Cerebellum (tissue), 4 donors: ENCODE measurements at places on chromosomes 2 and 18.

DNA sequence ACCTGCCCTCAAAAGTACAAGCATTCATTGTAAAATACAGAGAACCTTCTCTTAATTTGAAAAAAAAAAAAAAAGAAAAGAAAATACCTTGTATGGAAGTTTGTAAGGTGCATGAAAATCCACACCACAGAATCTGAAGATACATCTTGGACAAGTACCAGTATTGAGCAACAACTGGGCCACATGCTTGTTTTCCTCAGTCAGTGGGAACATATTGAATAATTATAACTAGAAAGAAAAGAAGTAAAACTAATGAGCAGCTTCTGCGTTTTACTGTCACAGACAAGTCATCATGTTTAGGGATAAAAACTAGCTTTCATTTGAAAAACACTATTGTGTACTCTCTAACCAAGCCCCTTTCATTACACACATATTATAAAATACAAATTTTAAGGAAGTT lies 5.8 kb upstream of the PEX13 start:
- no peak for DNase-seq

DNA sequence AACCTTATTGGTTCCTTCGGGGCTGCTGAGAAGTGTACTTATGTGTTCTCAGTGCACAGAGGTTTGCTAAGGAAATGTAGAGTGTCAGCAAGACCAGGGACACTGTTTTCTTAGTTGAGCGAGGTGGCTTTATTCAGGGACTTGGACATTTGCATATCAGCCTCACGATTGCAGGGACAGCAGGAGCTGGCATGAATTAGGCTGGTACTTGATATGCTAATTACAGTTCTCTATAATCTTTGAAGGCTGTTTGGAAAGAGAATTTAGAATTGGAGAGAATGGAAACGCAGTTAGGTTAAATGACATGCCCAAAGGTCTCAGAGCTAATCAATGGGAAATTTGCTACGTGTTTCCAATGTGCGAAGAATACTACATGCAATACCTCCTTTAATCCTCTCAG lies 18.7 kb upstream of the MTCL1 start:
- DNase-seq: no peak

- no peak for DNase-seq
These were observed 47.2 kb downstream of the HK2 start for GRCh38 chr2:74881176-74881575.

- DNase-seq: no peak
These were observed 99.6 kb downstream of the PRPF40A start for GRCh38 chr2:152617456-152618192.

DNA sequence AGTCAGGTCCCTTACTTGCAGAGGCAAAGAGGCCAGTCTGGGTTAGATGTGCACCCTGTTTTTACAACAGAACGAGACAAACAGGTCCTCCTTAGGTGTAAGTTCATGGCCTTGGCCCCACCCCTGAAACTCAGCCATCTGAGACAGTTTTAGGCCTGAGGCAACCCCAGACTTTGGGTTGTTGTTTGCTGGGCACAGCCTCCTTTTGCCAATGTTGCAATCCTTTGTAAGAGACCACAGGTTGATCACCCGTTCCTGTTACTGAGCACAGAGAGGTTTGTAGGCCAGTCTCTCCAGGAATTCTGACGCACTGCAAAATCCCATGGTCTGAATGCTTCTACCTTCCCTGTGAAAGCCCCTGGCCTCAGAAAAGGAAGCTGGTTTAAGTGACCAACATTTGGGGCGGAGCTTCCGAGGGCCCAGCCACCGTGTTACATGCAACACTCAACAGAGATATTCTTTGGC lies 15.5 kb upstream of the IL1RN start:
- no peak for DNase-seq

- no peak for DNase-seq
These were observed 134.2 kb upstream of the NOL4 start for GRCh38 chr18:34358923-34359322.

DNA sequence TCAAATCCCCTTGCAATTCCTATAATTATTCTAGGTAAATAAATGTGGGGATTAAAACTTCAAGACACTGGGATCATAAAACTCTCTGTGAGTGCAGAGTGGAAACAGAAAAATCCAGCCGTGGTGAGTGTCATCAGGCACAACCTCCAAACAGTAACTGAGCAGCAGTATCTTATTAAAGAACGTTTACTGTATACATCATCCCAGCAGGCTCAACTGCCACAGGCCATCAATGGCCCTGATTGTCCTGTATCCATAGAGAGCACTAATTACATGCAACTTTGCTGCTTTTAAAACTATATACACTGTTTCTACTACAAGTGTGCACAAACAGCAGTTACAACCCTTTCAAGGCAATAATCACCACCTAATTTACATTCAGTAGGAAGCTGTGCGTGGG lies 23.9 kb downstream of the GAREM1 start:
- DNase-seq: no peak

DNA sequence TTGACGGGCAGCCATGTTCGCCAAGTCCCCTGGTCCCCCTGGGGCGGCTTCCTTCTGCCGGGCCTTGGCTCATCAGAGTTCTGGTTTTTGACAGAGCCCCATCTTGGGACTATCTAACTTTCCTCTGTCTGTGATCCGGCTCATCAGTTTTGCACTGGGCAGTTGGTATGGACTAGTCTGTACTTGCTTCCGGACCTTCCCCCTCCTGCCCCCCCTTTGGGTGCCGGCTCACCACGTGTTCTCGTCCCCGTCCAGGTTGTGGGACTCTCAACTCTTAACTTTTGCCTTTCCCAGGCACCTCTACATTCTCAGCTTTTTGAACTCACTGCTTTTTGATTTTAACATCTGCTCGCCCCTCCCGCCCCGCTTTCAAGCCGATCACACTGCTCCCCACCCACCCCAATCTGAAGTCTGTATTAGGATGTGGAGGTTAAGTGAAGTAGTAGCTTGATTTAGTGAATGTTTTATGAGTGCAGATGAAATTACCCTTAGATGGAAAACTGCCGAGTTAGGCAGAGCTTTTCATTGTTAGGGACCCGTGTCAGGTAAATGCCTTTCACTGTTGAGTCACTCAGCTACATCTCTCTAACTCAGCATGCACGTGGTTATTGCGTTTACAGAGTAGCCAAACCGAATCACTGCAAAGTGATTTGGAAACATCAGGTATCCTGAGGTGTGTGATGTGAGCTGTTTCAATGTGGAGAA lies 874 bp downstream of the WDR43 start:
- DNase-seq: no peak

GRCh38 chr2:831622-832021 lies 119.0 kb upstream of the SNTG2 start:
- no peak for DNase-seq

GRCh38 chr18:33761363-33761762 lies 183.3 kb downstream of the ASXL3 start:
- no peak for DNase-seq

GRCh38 chr2:20092226-20092900 lies 40.9 kb upstream of the LAPTM4A start:
- DNase-seq: no peak

GRCh38 chr18:24010673-24011072 lies 3.9 kb upstream of the TTC39C start:
- no peak for DNase-seq

DNA sequence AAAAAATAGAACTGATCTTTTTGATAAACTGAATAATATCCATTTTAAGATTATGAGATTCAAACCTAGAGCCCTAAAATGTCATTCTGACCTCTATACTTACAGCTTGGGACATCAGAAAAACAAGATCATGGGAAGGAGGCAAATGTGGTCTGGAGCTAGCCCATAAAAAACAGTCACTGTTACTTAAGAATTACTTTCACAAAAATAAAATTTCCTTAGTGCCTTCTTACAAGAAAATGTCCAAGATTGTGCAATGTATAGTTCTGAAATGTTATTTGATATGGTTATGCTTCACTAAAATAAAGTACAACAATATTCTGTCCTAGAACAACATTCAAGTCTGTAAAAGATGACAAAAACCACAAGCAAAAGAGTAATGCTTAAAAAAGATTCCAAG lies 247.6 kb downstream of the DYM start:
- no peak for DNase-seq

DNA sequence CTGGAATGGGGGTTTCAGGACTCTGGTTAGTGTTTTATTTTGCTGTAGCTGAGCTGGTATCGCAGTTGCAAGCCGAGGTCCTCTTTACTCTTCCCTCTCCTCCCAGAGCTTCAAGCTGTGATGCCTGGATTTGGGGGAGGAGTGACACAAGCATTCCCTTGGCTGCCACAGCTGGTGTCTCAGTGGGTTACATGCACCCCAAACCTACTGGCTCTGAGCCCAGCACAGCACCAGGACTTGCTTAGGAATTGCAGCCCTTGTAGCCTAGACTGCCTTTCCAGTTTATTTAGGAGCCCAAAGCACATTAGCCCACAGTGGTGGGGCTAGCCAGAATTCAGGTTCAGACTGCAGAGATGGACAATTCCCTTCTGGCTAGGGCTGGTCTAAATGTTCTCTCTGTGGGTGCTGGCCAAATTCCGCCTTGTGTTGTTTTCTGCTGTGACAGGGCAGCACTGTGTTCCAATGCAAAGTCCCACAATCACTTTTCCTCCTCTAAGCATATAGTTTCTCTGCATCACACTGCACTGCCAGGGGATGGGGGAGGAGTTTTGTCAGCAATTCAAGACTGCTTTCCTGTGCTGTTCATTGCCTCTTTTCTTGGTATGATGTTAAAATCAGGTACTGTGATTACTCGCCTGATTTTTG lies 122.8 kb downstream of the SLC4A10 start:
- no peak for DNase-seq

DNA sequence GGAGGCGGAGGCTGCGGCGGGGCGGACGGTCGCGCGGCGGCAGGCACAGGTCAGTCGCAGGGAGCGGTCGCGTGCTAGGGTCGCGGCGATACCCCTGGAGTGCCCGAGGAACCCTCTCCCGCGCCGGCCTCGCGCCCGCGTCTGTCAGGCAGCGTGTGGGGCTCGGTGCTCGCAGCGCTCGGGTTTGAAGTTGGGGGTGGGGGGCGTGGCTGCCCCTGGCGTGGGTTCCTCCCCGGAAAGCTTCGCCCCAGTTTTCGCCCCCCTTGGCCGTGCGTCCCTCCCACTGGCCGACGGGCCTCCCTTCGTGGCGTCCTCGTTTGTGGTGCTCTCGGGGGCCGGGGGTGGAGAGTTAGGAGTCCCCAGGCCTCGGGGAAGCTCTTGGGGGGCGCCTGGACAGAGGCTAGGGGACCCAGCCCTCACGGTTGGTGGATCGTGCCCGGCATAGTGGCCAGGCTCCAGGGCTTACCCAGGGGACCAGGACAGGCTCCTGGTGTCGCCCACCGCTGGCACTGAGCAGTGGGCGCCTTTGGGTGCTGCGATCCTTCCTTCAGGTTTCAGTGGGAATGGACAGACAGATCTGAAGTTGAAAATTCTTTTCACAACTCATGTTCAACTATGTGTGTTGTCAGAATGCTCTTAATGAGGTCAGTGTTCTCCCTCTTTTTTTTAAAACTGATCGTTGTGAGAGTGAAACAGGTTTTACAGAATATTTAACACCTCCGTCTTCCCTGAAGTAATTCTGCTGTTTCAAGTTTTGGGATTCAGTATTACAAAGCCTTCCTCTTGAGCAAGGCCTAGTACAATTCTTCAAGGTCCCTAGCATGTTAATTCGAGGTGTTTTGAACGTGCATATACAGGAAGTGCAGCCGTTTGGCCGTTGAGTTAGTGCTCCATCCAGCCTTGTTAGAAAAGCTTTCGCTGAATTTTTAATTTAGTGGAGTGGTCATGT lies 604 bp downstream of the RALBP1 start:
- peak; percentile 13 for DNase-seq
